ENCODE measurements at places on chromosomes 5 and 9.

DNA sequence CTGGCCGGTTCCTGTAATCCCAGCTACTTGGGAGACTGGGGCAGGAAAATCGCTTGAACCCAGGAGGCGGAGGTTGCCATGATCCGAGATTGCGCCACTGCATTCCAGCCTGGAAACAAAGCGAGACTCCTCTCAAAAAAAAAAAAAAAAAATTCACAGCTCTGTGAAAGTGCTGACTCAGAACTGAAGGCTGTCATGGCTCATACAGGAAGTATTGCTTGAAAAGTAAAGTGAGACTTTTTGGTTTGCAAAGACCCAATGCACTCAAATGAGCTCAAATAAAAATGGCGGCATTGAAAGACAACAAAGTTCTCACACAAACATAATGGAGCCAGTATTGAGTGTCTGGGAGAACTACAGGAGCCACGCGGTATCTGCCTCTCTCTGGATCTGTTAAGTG, 202.1 kb downstream of the FBXL7 start:
- DNase-seq = no peak

GRCh38 chr5:177132136-177133095, 1.2 kb upstream of the NSD1 start:
- no peak for DNase-seq

DNA sequence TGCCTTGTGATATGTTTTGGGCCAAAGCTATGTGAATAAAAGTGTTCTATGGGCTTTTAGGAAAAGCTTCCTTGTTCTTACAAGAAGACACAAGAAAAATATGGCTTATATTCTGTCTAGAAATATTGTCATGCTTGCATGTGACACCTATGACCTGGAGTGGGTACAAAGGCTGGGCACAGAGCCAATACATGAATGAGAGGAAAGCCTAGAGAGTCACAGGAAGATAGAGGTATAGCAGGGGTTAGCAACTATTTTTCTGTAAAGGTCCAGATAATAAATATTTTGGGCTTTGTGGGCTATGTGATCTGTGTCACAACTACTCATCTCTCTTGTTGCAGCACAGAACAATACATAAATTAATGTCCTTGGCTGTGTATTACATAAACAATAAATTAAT, 196.6 kb upstream of the CD180 start:
- DNase-seq = no peak

DNA sequence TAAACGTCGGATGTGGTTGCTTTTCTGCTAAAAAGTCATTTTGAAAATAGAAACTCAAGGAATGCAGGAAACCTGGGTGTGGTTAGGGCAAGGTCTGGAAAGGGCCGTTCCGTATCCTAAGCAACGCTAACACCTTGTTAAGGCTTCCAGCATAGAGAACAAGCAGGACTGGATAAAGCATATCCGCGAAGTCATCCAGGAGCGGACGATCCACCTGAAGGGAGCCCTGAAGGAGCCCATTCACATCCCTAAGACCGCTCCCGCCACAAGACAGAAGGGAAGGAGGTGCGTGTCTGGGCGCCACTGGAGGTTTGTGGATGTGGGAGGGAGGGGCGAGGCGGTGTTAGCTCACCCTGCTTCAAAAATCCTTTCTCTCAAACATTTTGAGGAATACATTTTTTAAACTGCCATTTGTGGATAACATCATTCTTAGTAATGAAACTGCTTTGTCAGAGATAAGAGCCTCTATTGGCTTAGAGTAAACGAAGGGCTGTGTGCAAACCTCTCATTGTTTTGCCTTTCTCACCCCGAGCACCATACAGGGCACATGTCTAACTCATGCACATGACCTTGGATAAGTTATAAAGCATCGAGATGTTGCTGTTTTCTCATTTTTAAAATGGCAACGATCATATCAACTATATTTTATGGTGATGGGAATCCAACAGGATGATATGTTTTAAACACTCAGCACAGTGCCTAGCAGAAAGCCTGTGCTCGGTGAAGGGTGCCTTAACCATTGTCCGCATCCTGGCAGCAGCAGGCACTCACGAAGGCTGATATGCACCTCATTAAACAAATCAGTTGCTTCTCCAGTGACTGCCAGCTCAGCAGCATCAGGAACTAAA, 175.7 kb upstream of the OTULINL start:
- DNase-seq = no peak
